ENCODE measurements at places on chromosomes 3 and 15. TPM values are rescaled to one million over a fixed set of nuclear protein-coding genes. Genes with fewer than 3 reads are reported as not detected.

ADIPOQ gene
- total RNA-seq: 0.04 TPM

TUSC7 gene
- not detected for total RNA-seq

DNA sequence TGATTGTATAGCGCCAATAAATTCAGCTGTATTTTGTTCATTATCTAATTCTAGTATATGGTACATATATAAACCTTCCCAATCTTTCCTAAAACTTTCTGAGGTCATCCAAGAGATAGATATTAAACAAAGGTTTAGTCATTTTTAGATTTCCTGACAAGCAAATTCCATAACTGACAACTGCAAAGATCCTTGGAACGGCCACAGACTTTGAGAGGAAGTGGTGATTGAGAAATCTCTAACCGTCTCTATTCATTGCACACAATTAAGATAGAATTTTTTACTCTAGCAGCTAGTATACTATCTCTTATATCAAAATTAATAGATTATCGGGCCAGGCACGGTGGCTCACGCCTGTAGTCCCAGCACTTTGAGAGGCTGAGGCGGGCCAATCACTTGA is 4.7 kb downstream of the CSNK1G1 start:
- DNase-seq: no peak
- no peak overlapping the region for H3K27ac ChIP-seq
- peaks cover 9% of the 10 kb centered on the region for H3K36me3 ChIP-seq
- no peak overlapping the region for H3K4me3 ChIP-seq
- H3K27me3 ChIP-seq: no peaks in the 10 kb centered on the region
- peaks cover 7% of the 10 kb centered on the region for H3K4me1 ChIP-seq

DNA sequence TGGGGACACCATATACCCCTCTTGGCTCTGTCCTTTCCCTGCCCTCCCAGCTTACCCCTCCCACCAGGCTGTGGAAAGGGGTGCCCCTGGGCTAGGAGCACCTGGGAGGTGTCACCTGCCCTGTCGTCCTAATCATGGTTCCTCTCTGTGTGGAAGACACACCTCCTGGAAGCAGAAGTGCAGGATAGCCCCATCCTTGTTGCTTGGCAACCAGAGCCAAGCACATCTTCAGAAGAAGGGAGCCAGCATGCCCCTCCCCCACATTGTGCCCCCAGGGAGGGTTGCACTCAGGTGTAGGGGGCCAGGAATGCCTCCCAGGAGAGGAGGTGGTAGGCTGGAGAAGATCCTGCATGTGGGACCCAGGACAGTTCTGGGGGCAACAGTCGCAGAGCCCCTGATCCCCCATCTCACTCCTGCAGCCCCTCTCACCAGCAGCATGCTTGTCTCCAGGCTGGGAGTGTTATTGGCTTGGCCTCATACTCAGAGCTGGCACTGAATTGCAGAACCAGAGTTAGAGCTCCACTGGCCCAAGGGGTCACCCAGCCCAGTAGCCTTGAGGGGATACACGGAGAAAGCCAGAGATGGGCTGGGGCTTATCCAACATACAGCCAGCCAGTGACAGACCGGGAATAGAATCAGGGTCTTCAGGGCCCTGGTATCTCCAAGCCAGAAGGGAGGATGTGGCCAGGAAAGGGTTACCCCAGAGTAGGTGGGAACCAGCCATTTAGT is 8.4 kb downstream of the RAB6B start:
- DNase-seq: no peak
- H3K36me3 ChIP-seq: no peaks in the 10 kb centered on the region
- H3K27me3 ChIP-seq: no peaks in the 10 kb centered on the region
- no peak overlapping the region for H3K4me3 ChIP-seq
- peaks cover 17% of the 10 kb centered on the region for H3K4me1 ChIP-seq

DNA sequence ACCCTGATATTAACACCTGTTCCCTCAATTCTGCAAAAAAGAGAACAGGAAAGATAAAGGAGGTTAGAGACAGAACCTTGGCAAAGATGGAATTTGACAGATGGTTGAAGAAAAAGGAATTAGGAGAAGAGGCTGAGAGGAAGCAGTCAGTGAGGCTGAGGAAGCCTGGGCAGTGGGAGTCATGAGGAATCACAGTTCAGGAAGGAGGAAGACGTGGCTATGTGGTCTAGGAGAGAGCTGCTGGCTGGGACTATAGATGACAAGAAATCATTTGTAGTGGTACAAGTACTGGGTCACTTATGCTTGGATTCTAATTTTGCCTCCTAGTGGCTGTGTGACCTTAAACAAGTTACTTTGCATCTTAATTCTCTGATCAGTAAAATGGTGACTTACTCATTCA is 49.0 kb downstream of the LARS2 start:
- peaks cover 6% of the 10 kb centered on the region for H3K36me3 ChIP-seq
- no peak overlapping the region for H3K4me3 ChIP-seq
- no peak overlapping the region for H3K27ac ChIP-seq

DNA sequence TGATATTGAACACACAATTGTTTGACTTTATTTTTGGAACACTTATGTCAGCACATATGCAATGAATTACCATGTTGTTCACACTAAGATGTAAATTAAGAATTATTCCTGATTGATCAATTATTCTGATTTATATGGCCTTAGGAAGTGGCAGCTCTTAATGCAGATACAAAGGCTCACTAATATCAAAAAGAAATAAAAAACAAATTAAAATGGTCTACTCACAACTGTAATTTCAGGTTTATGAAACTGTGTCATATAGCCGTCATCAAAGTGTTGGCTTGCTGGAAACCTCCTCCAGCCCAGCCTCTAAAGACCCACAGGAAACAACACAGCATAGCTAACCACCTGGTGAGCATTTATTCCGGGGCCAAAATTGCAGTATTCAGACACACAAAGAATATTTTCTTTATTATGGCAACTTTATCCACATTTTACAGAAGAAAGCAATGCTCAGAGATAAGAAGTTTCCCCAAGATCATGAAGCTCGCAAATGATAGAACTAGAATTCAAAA is 33.4 kb downstream of the PDZRN3 start:
- DNase-seq: no peak
- H3K27me3 ChIP-seq: no peaks in the 10 kb centered on the region
- no peak overlapping the region for H3K27ac ChIP-seq
- H3K4me1 ChIP-seq: no peaks in the 10 kb centered on the region

DNA sequence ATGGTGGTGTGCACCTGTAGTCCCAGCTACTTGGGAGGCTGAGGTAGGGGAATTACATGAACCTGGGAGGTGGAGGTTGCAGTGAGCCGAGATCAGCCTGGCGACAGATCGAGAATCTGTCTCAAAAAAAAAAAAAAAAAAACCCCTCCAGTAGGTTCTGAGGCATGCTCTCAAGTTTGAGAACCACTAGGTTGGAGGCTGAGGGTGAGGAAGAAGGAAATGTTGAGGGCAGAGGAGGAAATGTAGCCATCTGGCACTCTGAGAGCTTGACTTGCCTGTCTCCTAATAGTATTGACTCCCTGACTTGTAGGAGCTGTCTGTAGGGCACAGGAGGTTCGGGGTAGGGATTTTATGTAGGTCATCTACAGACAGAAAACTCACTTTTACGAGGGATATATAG is 204.6 kb downstream of the OPA1 start:
- no peaks in the 10 kb centered on the region for H3K36me3 ChIP-seq
- DNase-seq: no peak
- peaks cover 38% of the 10 kb centered on the region for H3K4me1 ChIP-seq
- H3K27me3 ChIP-seq: no peaks in the 10 kb centered on the region
- H3K27ac ChIP-seq: no peak overlapping the region
- no peak overlapping the region for H3K4me3 ChIP-seq

DNA sequence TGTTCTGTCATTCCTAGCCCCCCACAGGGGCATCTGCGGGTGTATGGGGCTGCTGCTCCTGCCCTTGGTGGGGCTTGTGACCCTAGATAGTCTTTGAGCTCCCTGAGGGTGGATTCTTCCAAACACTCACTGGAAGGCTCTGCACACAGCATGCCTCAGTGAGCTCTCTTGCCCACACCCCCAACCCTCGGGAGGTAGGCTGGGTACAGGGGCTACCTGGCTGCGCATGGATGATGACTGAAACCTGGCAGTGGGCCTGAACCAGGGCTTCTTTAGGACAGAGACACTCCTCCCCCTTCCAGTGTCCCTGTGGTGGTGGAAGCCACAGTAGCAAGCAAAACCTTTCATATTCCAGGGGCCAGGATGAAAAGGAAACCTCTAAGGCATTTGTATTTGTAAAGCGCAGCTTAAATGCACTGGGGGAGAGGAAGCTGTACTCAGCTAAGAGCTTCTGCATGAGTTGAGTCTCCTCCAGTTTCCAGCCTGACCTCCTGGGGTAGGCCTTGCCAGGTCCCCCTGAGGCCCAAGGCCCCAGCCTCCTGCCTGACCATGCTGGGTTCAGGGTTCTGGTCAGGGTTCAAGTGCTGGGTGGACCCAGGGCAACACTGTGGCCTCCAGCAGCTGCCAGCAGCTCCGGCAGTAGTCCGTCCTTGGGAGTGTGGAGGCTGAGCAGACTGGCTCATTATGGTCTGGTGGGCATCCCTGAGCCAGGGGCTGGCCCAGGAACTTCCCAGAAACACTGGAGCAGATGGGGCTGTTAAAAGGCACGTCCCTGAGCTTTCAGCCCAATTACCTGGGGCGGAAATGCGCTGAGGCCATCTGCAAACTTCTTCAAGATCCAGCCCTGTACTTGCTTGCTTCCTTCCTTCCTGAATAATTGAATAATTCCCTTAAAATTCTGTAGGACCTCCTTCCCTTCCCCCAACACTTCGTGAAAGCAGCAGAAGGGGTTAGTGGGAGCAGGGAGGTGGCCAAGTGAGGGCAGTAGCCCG is 89.7 kb downstream of the HMG20A start:
- H3K27me3 ChIP-seq: peaks cover 28% of the 10 kb centered on the region
- no peak for DNase-seq
- no peak overlapping the region for H3K4me3 ChIP-seq
- no peak overlapping the region for H3K27ac ChIP-seq

DNA sequence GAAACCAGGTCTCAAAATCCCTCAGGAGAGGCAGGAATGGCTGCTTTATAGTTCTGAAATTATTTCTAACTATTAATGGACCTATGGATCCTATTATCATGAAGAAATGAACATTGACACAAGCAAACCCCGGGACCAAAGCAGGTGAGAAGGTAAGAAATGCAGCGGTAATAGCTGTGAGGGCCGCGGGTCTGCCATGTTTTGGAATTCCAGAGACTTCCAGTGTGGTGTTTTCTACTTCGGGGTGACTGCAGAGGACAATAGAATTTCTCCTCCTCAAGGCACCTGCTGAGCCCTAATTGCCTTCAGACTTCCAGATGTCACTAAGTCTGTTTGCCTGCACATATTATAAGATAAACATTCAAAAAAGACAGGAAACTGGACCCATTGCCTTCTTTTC is 437.4 kb downstream of the GABRG3 start:
- no peak overlapping the region for H3K4me3 ChIP-seq
- no peak for DNase-seq
- no peaks in the 10 kb centered on the region for H3K4me1 ChIP-seq
- no peaks in the 10 kb centered on the region for H3K36me3 ChIP-seq
- H3K27me3 ChIP-seq: no peaks in the 10 kb centered on the region
- no peak overlapping the region for H3K27ac ChIP-seq

GRCh38 chr15:58475573-58476524 is 44.1 kb downstream of the LIPC start:
- no peak for DNase-seq
- H3K27me3 ChIP-seq: no peaks in the 10 kb centered on the region
- H3K36me3 ChIP-seq: no peaks in the 10 kb centered on the region
- H3K4me3 ChIP-seq: no peak overlapping the region

DNA sequence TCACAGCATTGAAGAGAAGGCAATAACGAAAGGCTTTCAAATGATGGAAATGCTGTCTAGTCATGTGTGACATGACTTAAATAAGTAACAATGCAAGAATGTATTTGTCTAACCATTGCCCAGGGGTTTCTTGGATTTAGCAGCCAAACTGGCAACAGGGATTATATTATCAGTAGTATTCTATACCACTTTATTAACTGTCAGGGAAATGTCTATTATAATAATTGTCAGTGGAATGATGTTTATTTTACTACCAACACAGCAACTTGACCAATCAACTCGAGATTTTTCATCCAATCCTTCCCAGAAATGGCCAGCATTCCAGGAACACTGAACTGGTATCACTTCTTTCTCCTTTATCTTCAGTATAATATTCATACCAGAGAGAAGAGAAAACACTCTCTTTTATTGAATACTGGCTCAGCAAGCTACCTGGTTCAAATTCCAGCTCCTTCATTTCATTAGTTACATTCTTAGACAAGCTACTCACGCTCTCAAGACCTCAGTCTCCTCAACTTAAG is 66.2 kb downstream of the FOXP1 start:
- no peak for DNase-seq
- H3K4me3 ChIP-seq: no peak overlapping the region
- H3K27ac ChIP-seq: no peak overlapping the region
- 0 out of 3 replicates have a peak, but pooled peaks cover 2% of the 10 kb centered on the region for H3K36me3 ChIP-seq
- H3K4me1 ChIP-seq: no peaks in the 10 kb centered on the region
- no peaks in the 10 kb centered on the region for H3K27me3 ChIP-seq

All from K562 (cell line).